ENCODE measurements at places on chromosomes 2 and 18.

- peak; percentile 48 for DNase-seq
These were observed 79.8 kb downstream of the RHOB start for GRCh38 chr2:20526708-20527107.

DNA sequence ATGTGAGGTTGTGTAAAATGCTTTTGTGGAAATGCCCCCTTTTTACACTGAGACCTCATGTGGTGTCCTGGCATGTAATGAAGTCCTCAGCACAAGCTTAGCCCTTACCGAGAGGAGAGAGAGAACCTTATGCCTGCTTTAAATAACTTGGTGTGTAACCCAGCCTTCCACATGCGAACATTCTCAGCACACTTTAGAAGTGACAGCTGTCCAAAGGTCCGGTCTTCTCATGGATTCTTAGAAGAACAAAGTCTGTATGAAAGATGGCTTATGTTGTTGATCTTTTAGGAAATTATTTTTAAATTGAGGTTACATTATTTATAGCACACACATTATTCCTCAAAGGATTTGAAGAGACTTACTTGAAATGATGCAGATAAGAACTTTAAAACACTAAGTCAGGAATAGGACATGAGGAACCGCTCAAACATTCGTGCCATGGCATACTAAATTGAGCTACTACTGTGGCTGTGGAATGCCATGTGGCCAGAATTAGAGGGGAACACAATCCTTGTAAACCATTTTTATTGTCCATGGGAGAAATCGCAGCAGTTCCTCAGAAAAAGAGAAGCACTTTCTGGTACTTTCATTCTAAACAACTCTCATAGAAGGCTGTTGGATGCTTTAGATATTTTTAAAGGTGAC, 79.6 kb downstream of the WDSUB1 start:
- DNase-seq: no peak

DNA sequence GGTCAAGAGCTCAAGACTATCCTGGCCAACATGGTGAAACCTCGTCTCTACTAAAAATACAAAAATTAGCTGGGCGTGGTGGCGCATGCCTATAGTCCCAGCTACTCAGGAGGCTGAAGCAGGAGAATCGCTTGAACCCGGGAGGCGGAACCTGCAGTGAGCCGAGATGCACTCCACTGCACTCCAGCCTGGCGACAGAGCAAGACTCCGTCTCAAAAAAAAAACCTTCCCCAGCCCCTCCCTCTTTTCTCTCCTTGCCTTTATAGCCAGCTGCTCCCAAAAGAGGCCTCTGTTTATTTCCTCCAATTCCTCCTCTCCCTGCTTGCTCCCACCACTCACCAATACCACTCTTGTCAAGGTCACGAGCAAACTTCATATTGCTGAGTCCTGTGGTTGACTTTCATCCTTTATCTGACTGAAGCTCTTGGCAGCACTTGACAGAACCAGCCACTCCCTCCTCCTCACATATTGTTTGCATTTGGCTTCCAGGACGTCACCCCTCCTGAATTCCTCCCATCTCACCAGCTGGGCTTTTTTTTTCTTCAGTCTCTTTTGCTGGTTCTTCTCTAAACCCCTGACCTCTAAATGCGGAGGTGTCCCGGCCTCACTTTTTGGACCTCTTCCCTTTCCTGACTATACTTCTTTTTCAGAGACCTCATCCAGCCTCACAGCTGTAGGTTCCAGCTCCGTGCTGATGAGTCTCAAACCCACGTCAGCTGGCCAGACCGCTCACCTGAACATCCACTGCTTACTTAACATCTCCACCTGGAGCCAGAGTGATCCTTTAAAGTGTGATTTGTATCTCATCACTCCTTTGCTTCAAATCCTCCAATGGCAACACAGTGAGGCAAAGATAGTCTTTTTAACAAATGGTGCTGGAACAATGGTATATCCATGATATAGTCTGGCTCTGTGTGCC, 84.6 kb upstream of the CAB39 start:
- DNase-seq: no peak

DNA sequence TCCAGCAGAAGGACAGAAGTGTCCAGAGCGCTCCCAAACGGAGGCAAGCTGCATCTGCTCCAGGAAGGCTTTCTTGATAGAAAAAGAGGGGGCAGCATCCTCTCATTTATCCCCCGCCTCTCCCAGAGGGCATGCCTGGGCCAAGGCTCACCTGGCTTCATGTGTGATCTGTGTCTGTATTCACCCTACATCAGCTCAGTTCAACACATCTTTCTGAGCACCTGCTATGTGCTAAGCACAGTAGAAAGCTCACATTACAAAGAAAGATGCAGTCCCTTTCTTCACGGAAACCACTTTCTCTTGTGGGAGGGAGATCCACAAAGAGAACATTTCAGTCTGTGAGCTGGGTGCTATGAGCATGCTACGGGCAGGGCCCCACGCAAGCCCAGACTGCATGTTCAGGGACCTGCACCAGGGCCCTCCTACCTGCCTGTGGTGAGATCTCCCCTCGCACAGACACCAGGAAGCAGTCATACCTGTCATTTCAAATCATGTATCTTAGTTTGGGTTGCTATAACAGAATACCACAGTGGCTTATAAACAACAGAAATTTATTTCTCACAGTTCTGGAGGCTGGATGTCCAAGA, 90.7 kb downstream of the PDCL3 start:
- DNase-seq: no peak
